ENCODE measurements at places on chromosomes 5 and 9.

- DNase-seq = no peak
Observed at GRCh38 chr9:38309324-38310195, 82.9 kb upstream of the ALDH1B1 start.

GRCh38 chr5:172541099-172541772 lies 86.9 kb upstream of the SH3PXD2B start:
- no peak for DNase-seq

- peak; percentile 37 for DNase-seq
Observed at GRCh38 chr9:136694163-136694871, 7.1 kb upstream of the AGPAT2 start.

GRCh38 chr5:5422819-5423515 lies 490 bp downstream of the ICE1 start:
- DNase-seq = no peak

DNA sequence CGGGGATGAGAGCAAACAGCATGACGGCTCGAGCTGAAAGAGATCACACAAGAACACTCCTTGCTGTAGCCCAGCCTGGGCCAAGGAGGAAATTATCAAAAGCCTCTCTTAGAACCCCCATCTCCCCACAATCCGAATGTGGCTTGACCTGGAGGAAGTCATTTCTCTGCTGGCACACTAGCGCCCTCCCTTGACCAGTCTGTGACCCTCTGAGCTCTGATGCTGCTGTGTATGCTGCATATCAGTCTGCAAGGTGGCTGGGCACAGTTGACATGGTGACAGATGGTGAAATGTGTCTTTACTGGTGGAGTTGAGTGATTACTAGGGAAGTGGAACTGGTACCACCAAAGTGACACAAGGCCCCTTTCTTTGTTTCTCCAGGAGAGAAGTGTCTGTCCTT lies 3.3 kb downstream of the SLC46A2 start:
- peak; percentile 19 for DNase-seq

GRCh38 chr9:68949271-68950000 lies 64.5 kb downstream of the PRKACG start:
- no peak for DNase-seq

DNA sequence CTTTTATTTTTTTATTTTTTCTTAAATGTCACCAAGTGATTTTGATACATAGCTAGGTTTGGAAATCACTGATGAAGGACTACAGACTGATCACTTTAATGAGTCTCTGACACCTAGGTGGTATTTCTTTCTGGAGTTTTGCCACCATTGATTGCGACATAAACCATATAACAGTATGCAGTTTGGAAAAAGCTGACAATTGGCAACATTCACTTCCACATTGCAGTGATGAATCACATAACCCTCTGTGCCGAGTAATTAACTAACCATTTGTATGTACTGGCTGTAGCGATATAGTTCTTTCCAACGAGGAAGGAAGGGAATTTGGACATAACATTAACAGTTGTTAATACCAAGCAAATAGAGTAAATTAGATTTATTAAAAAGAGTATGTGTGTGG lies 222.9 kb upstream of the EFNA5 start:
- peak; percentile 54 for DNase-seq

GRCh38 chr9:114228016-114228808 lies 72.9 kb downstream of the COL27A1 start:
- no peak for DNase-seq

DNA sequence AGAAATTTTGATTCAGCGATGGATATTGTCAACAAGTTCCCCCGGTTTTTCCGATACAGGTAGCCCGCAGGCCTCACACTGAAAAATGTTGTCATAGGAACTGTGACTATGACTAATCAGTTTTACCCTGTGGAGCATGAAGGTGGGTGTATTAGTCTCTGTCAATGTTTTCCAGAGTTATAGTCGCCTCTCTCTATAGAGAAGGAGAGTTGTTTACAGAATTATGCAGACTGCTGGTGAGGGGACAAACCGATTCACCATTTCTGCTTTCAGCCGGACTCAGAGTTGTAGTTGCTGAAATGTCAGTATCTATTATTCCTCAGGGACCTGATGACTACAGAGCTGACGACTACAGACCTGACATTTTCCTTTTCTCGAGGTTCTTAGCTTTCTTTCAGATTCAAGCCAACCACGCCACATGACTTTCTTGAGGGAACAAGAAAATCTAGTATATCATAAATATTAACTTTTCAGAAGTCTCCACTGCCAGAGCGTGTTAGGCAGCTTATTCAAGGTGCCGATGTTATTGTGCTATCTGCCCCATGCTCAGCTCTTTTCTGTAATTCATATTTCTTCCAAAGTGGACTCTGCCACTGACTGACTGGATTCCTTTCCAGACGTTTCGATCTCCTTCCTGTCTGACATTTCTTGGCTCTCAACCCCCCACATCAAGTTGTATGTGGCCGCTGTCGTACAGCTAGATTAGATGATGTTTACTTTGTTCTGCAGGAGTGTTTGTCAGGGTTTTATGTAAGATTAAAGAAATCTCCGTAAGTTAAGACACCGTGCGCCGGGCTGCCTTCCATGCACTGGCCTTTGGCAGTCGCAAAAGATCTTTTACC lies 178.1 kb downstream of the FGF1 start:
- DNase-seq = no peak

DNA sequence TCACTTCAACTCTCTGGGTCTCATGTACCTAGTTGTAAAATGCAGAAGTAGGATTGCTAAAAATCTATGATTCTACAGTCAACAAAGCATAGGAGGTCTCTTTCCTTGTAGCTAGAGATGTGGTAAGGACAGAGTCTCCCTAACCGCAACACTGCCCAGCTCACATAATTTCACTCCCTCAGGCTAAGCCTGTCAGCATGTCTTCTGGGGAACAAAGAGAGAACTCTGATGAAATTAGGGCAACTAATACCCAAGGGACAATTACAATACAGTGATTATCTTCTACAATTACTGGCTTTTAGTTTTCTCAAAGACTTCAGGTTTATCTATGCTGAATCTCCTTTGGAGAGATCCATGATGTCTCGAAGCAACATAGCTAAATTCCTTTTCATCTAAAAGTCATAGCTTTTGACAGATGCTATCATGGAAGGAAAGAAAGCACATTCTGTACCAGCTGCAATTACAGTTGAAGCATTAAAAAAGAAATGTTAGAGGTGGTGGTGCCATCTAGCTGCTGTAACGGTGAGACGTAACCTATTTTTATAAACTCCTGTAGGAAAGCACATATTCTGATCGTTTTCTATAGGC lies 141.1 kb upstream of the TARS1 start:
- DNase-seq = no peak

GRCh38 chr5:66354422-66354821 lies 210.3 kb downstream of the SREK1 start:
- no peak for DNase-seq

DNA sequence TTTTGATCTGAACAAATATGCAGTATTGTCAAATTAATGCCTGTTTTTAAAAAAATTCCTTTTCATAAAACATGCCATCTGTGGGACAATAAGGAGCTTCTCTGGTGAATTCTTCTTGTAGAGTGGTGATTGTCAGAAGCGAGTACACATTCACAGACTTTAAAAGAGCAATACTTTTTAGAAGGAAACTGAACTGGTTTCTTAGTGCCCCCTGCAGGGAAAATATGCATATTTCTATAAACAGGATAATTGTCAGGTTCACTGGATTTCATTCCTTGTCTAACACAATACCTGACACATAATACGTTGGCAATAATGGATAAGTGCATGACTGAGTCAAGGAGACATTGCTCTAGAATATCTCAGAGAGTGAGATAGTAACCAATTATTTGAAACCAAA lies 133.7 kb downstream of the KIF4B start:
- no peak for DNase-seq

DNA sequence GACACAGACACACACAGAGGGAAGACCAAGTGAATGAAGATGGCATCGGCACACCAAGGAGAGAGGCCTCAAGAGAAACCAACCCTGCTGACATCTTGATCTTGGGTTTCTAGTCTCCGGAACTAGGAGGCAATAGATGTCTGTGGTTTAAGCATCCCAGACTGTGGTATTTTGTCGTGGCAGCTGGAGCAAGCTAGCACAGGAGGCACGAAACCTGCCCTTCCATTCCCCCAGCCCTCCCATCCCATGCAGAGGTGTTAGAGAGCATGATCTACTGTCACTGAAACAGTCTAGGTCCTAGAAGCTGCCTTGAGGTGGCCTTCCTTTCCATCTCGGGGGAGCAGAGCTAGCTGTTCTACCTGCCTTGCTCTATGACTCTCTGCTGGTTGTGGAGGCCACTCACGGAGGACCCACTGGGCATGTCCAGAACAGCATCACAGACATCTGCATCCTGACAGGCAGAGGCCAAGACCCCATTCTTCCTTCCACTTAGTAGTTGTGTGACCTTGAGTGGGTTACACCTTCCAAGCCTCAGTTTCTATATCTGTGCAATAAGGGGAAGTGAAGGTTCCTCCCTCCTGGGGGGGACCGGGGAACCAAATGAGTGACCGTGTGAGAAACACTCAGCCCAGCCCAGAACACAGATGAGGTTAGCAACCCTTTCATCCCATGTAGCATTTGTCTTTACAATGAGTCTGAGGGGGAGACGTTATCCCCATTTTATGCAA lies 134.3 kb upstream of the BOD1 start:
- DNase-seq = no peak

- DNase-seq = no peak
Observed at GRCh38 chr9:103941104-103941503, 153.0 kb upstream of the SMC2 start.

DNA sequence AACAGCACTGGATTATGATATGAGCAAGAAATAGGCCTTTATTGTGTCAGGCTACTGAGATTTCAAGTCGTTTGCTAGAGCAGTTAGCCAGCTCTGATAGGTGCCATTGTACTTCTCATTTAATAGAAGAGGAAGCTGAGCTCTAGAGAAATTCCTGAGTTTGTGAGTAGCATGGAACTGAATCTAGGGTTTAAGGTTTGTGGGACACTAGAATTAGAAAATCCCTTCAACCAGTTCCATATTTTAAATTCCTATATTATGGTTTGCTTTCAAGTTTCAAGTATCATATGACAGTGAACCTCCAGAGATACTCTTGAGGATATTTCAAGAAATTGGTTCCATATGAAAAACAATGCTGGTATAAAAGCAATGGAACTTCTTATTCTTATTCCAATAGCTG lies 87.6 kb downstream of the ANKRD55 start:
- no peak for DNase-seq

GRCh38 chr9:129177791-129178567 lies at the start of gene IER5L:
Gene IER5L, minus strand, starts transcription at chr9:129178261. Its CDS starts 209 bp downstream, at chr9:129178052.
- peak; percentile 93 for DNase-seq

DNA sequence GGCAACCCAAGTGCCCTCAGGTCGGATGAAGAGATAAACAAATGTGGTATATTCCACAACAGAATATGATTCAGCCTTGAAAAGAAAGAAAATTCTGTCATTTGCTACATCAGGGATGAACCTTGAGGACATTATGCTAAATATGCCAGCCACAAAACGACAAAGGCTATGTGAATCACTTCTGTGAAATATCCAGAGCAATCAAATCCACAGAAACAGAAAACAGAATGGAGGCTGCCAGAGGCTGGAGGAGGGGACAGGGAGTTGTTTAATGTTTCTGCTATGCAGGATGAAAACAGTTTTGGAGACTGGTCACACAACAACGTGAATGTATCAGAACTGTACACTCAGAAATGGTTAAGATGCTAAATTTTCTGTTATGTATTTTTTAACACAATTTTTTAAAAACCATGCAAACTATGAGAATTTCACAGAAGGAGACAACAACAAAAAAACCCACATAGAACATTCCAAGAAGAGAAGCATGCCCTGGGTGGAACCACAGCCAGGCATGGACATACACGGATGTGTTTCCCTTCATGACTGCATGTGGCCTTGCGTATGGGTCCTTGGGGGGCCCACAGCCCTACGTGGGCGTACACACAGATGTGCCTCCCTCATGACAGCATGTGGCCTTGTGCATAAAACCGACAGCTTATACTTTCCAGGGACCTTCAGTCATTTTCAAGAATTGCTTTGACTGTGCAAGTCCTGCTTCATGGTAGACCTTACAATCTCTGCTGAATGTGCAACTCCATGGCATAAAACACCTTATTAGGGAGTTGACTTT lies 146.7 kb downstream of the ROR2 start:
- no peak for DNase-seq

GRCh38 chr5:153900703-153901395 lies 137.9 kb downstream of the FAM114A2 start:
- no peak for DNase-seq

GRCh38 chr5:120638449-120638848 lies 174.3 kb downstream of the PRR16 start:
- no peak for DNase-seq

DNA sequence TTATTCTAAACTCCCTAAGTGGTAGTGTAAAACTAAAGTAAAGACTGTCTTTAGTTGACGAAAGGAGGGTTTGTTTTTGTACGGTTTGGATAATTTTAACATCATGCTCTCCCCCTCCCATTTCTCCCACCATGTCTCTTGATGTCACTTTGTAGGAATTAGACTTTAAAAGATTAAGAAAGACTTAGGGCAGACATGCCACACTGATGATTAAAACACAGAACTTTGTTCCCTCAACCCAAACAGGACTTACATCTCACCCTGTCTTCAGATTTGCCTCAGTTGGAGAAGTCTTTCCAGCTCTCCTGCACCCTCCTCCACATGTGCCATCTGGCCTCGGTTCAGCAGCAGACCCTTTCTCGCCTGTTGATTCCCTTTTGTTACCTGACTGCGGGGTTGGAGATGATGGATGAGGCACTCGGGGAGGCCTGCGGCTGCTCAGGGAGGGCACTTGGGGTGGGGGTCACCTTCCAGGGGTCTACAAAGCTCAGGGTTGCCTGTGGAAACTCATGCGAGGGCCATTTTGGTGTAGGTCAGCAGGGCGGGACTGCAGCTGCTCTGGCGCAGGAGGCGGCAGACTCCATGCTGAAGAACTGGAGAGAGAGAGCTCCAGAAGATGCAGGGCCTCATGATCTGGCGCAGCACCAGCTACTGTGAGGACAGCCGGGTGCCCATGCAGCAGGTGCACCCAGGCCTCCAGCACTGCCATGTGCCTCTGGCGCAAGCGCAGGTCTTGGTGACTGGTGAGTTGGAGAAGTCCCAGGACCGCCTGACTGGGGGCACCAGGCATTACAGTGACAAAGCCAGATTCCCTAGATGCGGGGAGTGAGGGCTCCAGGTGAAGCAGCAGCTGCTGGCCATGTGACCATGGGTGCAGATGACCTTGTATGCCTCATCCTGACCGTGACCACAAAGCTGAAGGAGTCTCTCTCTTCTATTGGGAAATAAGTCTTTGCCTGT lies 24.5 kb upstream of the EXOC3 start:
- DNase-seq = no peak

DNA sequence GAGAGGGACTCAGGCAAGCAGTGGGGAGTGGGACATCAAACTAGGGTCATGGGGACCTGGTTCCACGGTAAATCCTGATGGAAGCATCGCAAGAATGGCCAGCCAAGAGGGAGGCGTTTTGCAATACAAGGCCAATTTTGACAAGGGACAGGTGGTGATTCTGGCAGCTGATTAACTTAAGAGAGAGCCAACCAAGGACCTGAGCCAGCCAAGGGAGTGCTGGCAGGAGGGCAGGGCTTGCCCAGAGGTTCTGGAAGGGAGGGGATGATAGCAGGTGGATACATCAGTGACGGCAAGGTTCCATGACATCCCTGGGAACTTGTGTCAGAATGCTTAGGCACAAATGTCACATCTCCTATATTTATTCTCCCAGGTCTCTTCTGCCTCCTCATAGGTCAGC lies 32.8 kb upstream of the PUM3 start:
- DNase-seq = no peak

GRCh38 chr5:150284311-150284710 lies 5.3 kb downstream of the CAMK2A start:
- DNase-seq = no peak

- no peak for DNase-seq
Observed at GRCh38 chr5:68444048-68444447, 228.5 kb downstream of the PIK3R1 start.

- DNase-seq = peak; percentile 8
Observed at GRCh38 chr9:128787659-128788058, 606 bp downstream of the TBC1D13 start.

GRCh38 chr5:119435436-119436132 lies 16.7 kb upstream of the HSD17B4 start:
- DNase-seq = peak; percentile 26

All from tibial nerve (tissue), 4 donors.